ENCODE measurements at places on chromosomes 4 and X.

- DNase-seq, result no peak
Observed at GRCh38 chr4:40227284-40227683, 30.5 kb downstream of the RHOH start.

DNA sequence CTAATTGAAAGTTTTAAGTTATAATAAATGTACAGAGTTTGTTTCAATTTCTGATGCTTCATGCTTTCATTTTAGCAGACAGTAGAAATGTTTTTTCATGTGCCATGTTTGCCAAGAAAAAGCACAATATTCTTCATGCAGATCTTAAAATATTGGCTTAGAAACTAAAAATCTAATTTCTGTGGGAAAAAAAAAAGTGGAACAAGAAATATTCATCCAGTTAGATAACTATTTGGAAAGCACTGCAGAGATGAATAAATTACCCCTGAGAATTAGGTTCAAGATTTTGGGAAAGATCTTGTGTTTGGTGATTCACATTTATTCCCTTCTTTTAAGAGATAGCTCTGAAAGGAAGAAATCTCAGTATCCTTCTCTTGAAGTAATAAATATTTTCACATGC lies 912.5 kb downstream of the C4orf33 start:
- no peak for DNase-seq

GRCh38 chrX:74133156-74133796 lies 170.7 kb upstream of the ZCCHC13 start:
- DNase-seq, result no peak

DNA sequence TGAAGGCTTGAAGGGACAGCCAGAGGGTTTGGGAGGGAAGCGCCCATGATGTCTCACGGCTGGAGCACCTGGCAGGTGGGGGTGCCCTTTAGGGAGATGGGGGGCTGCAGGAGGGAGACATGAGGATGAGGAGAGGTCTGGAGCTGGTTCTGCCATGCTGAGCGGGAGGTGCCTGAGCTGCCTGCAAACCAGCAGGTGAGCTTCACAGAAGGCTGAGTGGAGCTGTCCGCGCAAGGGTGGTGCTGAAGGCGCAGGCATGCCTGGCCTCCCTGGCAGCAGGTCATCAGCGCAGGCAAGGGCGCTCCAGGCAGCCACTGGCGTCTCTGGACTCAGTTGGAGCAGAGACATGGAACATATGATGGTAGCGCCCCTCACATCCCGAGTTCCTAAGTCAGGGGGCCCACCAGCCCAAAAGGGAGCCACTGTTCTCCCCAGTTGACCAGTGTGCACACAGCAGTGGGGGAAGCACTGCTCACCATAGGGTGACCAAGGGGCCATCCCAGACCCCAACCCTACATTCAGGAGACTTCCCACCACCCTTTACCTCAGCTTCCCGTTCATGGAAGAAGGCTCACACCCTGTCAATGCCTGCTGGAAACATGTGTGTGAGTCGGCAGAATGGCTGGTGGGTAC lies 25.8 kb downstream of the ADRA2C start:
- no peak for DNase-seq

DNA sequence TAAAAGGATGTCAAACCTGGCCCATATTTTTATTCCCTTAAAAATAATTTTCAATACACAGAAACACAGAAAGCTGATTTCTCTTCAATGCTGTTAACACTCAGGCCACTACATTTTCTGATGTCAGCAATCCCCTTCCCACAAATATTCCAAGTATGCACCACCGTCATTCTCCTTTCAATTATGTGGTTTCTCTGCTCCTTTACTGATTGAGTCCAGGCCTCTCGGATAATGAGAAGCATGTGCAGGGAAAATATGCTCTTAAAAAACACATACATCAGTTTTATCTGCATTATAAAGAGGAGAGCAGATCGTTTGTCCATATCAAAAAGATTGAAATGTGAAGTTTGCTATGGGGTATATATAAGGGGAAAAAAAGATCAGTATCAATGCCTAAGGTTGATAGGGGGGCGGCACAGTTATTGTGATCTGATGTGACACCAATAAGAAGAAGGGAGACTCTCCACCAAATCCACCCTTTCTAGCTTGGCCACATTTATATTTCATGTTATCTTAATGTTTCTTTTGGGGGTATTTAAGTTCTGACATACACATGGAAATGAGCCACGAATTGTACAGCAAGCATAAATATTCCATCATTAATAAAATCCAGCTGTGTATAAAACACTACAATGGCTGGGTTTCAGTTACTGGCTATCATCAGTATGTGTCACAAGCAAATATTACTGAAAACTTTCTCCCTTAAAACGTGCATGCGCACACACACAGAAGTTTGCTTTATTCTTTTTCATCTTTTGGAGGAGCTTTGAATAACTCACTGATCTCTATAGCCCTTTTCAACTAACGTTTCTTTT lies 6.4 kb downstream of the AMOT start:
- no peak for DNase-seq

DNA sequence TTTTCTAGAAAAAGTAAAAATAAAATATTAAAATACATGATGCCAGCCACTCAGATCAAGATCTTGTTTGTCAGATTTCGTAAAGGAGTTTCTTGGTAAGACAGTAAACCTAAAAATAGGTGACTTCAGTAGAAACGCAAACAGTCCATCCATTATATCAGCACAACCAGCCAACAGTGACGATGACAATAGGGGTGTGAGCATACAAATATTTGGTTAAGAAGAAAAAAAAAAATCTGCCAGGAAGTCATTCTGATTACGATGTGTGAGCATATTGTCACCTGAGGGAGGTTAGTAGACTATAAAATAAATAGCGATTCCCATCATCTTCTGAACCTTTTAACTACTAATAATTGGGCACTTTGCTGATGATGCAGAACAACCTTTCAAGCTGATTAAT lies 37.6 kb downstream of the SLC7A11 start:
- no peak for DNase-seq
